ENCODE measurements at places on chromosomes 6 and 20.

- no peak for DNase-seq
These were observed 30.0 kb upstream of the RALY start for GRCh38 chr20:33963751-33964150.

DNA sequence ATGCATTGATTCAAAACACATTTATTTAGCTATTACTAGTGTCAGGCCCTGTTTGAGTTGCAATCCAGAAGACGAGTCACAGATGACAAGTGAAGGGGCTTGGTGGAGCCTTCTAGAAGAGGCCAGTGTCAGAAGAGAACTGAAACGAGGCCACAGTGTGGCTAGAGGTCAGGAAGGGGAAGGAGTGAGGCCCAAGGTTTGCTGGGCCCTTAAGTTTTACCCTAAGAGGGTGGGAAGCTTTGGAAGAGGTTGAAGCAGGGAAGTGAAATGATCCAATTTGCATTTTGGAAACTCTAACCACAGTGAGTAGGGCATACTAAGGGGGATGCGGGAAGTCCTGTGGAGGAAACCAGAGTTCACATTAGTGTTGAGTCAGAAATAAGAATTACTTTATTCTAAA lies 25.0 kb downstream of the TTK start:
- DNase-seq = no peak

DNA sequence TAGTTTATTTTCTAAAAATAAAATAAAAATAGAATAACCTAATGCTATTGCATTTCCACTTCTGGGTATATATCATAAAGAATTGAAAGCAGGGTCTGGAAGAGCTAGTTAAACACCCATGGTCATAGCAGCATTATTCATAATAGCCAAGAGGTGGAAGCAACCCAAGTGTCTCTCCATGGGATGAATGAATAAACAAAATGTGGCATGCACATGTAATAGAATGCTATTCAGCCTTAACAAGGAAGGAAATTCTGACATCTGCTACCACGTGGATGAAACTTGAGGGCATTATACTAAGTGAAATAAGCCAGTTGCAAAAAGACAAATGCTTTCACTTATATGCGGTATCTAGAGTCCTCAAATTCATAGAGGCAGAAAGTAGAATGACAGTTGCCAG lies 130.8 kb downstream of the TIAM2 start:
- no peak for DNase-seq

DNA sequence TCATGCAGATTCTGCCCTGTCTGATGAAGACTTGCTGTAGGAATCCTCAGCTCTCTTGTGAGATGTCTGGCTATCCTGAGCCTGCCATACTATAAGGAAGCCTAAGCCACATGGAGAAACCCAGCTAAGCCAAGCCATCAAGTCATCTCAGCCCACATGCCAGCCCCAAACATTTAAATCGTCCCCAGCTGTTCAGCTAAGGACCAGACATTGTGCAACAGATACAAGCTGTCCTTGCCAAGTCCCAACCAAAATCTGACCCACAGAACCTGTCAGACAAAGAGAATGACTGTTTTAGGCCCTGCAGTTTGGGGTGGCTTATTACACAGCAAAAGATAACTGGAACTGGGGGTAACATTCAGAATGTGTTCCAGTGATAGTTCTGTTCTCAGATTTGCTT lies 36.8 kb upstream of the FOXC1 start:
- DNase-seq = no peak

DNA sequence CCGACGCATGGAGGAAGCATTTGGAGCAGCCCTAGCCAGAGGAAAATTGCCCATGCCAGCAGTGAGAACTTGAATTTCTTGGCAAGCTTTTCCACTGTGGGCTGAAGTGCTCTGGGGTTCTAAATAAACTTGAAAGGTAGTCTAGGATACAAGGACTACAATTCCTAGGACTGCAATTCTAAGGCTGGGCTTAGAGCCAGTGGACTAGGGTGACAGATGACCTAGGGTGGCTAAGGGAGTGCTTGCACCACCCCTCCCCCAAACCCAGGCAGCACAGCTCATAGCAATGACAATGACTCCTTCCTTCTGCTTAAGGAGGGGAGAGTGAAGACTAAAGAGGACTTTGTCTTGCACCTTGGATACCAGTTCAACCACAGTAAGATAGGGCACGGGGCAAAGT lies 122.3 kb downstream of the THBS2 start:
- no peak for DNase-seq

GRCh38 chr20:56187534-56188165 lies 60.9 kb upstream of the MC3R start:
- DNase-seq = no peak

- DNase-seq = no peak
These were observed 36.7 kb upstream of the AAR2 start for GRCh38 chr20:36199345-36200257.

DNA sequence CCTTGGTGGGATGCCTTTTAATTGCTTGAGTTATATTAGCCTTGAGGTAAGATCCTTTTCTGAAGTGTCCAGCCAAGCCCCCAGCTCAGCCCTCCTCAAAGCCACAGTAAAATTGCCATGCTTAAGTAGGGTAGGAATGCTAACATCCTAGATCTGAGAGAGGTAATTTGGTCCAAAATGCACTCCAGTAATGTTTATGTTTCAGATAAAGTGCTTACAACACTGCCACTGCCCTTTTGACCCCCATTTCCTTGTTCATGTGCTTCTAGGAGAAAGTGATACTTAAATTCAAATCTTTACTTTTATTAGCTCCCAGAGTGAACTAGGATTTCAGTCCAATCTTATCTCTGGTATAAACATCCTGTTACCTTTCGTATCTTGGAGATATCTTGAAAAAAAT lies 318.0 kb downstream of the BMP2 start:
- DNase-seq = no peak

- no peak for DNase-seq
These were observed 568.0 kb downstream of the KIF16B start for GRCh38 chr20:16005021-16005914.

- DNase-seq = no peak
These were observed 218.3 kb upstream of the PRDM1 start for GRCh38 chr6:105867821-105868220.

- DNase-seq = no peak
These were observed 26.2 kb downstream of the ATXN1 start for GRCh38 chr6:16735014-16735413.

DNA sequence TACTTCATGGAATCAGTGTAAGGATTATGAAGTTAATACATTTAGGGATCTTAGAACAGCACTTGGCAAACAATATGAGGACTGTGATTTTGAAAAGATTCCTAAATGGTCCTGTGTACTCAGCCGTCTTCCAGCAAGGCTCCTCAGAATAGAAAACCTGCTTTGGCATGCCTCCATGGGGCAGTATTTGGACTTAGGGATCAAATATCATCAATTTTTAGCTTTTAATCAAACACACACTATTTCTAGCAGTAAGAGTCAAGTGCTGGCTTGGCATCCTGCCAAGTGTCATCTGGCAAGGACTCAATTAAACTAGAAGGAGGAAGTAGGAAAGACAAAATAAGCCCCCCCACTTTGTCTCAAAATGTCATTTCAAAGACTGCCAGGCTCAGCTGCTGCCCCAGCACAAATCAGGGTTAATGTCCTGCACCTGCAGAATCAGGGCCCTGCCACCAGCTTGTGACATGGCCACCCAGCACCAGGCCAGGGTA lies 40.8 kb downstream of the IYD start:
- DNase-seq = no peak

- no peak for DNase-seq
These were observed 204.5 kb downstream of the HIVEP2 start for GRCh38 chr6:142740449-142740848.

GRCh38 chr6:18260448-18261106 lies 3.8 kb downstream of the DEK start:
- no peak for DNase-seq

GRCh38 chr6:20217891-20218290 lies 5.6 kb upstream of the MBOAT1 start:
- no peak for DNase-seq

- DNase-seq = no peak
These were observed 11.9 kb upstream of the SIRPD start for GRCh38 chr20:1569415-1569881.

DNA sequence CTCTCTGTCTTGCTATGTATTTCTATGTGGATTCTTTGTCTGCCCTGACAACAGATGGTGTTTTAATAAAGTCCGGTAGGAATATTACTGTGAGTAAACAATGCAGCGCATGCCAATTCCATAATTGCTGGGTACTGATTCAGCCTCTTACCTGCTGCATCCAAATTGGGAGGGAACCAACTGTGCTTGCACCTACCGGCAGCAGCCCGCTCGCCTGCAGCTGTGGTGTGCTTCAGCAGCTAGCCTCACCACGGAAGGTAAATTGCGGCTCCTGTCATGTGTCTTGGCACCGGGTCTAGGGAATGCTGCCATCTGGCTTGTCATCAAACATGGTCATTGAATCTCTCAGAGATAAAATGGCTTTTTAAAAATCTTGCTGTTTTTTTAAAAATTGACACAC lies 704.8 kb upstream of the SLC35B3 start:
- no peak for DNase-seq

GRCh38 chr6:39903656-39904055 lies 30.6 kb downstream of the MOCS1 start:
- DNase-seq = no peak

DNA sequence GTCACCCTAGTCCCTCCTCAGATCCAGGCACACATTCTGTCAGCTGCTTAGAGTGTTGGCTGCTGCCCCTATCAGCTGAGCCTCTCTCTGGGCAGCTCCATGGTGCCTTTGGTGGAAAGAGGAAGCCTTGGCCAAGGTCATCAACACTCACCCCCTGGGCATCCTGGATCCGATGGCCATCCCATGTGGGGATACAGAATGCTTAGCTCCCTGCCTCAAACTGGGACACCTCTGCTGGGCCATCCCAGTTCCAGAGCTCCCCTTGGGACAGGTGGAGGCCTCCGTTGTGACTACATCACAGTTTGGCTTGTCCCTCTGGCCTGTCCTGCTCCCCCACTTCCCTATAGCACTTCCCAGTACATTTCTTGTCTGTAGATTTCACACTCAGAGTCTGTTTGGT lies 45.6 kb downstream of the TOX2 start:
- DNase-seq = no peak

- no peak for DNase-seq
These were observed 23.2 kb downstream of the HLA-A start for GRCh38 chr6:29965563-29965872.

- DNase-seq = no peak
These were observed 96.2 kb downstream of the TCP11 start for GRCh38 chr6:35044761-35045421.

DNA sequence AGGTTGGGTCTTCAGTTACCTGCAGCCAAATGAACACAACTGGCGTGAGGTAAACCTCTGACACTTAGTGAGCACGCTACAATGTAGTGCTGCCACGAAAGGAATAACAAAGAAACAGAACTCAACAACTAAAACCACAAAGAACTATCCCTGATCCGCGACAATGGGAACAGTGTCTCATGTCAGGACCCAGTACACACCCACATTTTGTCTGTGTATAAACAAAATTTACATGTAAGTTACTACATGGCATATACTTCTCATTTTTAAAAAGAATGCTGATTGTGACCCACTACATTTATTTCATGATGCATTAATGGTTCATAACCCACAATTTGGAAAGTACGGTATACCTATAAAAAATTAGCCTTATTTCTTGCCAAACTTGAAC lies 14.1 kb downstream of the FKBP1A start:
- no peak for DNase-seq

DNA sequence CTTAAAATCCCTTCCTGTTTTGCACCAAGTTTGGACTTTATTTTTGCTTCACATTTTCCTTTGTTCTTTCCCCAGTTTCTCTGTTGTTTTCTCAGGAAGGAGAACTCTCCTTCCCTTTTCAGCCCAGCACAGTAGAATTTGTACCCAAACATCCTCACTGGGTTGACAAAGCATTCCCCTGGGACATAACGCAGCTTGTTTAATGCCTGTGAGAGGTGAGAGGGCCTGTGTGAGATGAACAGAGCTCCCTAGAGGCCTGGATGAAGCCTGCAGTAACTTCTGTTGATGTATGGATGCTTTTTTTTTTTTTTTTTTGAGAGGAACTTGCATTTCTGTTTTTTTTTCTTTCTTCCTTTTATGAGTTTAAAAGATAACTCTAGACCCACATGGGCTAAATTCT lies 104.9 kb upstream of the SLC22A23 start:
- no peak for DNase-seq

- no peak for DNase-seq
These were observed 16.3 kb downstream of the ACSS2 start for GRCh38 chr20:34892671-34893070.
